ENCODE measurements at places on chromosomes 13 and 19.

GRCh38 chr13:23992781-23993679 is 95.7 kb upstream of the C1QTNF9B start:
- no peak for DNase-seq

GRCh38 chr13:85013006-85013405 is 786.2 kb downstream of the SLITRK6 start:
- no peak for DNase-seq

GRCh38 chr13:39599842-39600241 is 3.2 kb downstream of the LHFPL6 start:
- DNase-seq = no peak

DNA sequence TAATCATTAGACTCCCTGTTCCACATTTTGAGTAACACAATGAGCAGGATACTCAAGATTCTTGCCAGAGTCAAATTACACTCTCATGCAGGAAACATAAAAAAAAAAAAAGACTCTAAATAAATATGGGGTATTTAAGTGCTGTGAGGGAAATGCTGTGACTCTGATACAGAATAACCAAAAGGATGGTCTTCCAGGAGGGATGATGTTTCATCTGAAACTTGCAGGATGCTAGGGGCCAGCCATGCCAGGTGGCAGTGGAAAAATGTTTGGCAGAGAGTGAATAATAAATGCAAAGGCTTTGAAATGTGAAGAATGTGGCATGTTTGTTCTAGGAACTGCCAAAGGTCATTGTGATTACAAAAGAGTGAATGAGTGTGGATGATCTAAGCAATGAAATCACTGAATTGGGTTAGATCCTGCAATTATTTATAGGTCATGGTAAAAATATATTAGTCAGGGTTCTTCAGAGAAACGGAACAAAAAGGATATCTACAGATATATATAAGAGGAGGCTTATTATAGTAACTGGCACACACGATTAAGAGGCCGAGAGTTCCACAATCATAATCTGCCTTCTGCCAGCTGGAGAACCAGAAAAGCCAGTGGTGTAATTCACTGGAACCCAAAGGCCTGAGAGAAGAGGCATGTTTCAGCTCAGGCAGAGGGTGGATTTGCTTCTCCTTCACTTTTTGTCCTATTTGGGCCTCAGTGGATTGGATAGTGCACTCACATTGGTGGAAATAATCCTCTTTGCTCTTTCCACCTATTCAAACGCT is 1832.8 kb upstream of the MIR17HG start:
- DNase-seq = no peak

GRCh38 chr13:110799246-110800236 is 86.0 kb downstream of the ING1 start:
- DNase-seq = no peak

GRCh38 chr19:16077984-16078758 is 1.9 kb downstream of the TPM4 start:
- DNase-seq = no peak

GRCh38 chr13:38283346-38283745 is 66.3 kb upstream of the UFM1 start:
- no peak for DNase-seq

DNA sequence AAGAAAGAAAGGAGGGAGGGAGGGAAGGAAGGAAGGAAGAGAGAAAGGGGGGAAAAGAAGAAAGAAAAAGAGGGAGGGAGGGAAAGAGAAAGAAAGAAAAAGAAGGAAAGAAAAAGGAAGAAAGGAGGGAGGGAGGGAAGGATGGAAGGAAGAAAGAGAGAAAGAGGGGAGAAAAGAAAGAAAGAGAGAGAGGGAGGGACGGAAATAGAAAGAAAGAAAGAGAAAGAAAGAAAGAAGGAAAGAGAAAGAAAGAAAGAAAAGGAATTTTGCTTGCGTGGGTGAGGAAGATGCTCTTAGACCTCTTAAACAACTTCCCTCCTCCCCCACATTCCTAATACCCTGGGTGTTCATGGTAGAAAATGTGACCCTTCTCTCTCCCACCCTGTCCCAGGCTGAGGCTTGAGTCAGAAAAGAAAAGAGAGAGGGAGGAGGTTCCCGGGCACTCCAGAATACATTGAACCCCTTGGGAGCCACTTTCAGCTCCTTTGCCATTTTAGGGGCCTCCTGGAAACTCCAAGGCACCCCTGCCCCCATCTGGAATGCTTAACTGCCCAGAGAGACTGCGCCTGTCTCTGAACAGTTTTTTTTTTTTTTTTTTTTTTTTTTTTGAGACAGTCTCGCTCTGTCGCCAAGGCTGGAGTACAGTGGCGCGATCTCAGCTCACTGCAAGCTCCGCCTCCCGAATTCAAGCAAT is 9.2 kb upstream of the KANK3 start:
- no peak for DNase-seq

Data from T follicular helper cell (primary cell).